Activated CD8-positive, alpha-beta T cell treated with anti-CD3 and anti-CD28 coated beads for 36 hours (primary cell): ENCODE measurements at places on chromosomes 3 and 15. TPM values are rescaled to one million over a fixed set of nuclear protein-coding genes. Genes with fewer than 3 reads are reported as not detected.

GRCh38 chr15:27847775-27848710 lies 251.1 kb downstream of the OCA2 start:
- DNase-seq: no peak

DNA sequence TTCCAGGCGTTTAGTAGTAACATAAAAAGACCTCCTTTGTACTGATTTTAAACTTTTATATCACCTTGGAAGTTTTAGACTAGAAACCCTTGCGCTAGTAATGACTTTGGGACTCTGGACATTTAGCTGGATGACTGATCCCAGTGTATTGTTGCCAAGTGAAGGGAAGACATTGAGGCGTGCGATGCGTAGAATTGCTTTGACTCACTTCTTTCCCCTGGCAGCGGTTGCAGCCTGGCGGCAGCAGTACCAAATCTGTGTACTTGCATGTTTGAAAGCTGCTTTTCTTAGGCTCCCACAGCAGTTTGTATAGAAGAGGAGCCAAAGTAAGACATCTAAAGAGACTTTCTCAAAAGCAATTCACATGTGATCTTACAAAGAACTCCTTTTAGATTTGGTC lies 151.6 kb downstream of the BBX start:
- DNase-seq: no peak

Gene SLC12A8
- 1.1 TPM for total RNA-seq

Gene STRIT1
- total RNA-seq: not detected

Gene TIPIN
- total RNA-seq: 50.1 TPM

Gene TRIM42
- total RNA-seq: not detected

Gene PPIP5K1
- 48.5 TPM for total RNA-seq

Gene NTRK3
- not detected for total RNA-seq

Gene CASR
- not detected for total RNA-seq

Gene PDZRN3
- not detected for total RNA-seq

Gene MESP2
- total RNA-seq: not detected
